ENCODE measurements at places on chromosomes 3 and 15.
A peak's percentile ranks its signal among the peaks of the same experiment; 100 is the strongest.

- no peak for DNase-seq
Measured at GRCh38 chr3:157151627-157152026, 8.3 kb downstream of the CCNL1 start.

GRCh38 chr3:129577925-129578786 lies 28.3 kb downstream of the PLXND1 start:
- peak; percentile 76 for DNase-seq

DNA sequence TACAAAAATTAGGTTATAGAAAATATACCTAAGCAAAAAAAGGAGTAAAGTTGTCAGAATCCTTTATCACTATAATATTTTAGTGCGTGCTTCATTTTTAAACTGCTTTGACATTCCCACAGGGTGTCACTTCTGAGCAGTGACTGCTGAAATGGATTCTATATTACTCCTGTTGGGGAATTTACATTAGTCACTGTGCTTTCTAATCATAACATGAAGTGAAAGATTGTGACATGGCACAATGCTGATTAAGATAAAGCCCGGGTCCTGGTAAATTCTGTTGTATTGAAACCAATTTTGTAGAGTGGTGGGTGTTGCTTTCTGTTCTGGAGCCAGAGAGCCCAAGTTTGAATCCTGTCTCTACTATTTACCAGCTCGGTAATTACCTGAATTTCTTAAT lies 36.4 kb upstream of the EHHADH start:
- no peak for DNase-seq

DNA sequence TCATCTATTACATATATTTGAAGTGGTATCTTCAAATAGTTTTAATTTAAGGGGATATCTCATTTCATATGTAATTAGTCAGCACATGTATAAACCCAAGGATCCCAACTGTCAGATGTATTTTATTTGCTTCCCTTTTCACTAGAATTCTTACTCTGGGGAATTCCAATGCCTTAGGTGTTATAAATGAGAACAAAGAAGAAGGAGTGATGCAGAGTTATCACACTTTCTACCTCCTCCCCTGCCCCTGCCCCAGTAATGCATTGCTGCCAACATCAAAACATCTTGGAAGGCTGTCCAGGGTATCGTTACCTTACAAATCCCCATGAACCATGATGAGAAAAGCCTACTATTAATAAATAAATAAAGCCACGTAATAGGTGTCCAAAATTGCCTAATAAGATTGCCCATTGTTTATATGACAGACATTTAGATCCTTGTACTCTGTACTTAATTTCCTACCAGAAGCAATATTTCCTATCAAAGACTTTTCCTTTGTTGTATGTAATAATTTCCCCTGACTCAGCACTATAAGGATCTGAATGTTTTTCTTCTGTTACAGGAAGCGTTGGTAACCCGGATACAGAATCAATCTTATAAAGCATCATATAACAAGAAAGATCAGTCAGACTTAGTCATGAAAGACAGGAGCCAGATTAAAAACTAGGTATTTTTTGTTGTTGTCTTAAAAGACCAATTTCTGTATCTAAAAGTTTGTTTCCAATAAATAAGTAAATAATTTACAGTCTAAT lies 38.8 kb downstream of the CBLB start:
- no peak for DNase-seq

- DNase-seq: no peak
Measured at GRCh38 chr15:40100123-40100946, 8.3 kb downstream of the BMF start.

DNA sequence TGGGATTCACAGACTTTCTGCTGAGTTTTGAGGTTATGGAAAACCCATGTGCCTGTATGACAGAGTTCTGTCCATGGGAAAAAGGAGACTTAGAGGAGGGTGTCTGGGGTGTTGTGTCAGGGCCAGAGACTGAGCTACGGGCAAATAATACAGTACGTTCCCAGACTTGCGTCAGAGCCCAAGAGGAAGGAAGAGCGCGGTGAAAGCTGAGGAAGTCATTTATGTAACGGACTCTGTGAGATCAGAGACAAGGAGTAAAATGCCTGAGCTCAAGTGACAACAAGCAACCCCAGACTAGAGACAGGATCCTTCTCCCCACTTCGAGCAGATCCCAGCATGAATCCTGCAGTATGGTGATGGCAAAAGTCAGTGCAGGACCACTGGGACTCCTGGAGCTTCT lies 368.6 kb upstream of the MCTP2 start:
- DNase-seq: no peak

- no peak for DNase-seq
Measured at GRCh38 chr3:8962226-8962861, 928 bp downstream of the RAD18 start.

GRCh38 chr3:113079218-113079961 lies 88.6 kb downstream of the GTPBP8 start:
- DNase-seq: peak; percentile 41

GRCh38 chr3:107999215-107999775 lies 91.5 kb downstream of the CD47 start:
- no peak for DNase-seq

GRCh38 chr15:97729270-97729669 lies 231.2 kb upstream of the ARRDC4 start:
- no peak for DNase-seq

GRCh38 chr15:85151861-85152260 lies 170.2 kb downstream of the PDE8A start:
- no peak for DNase-seq

DNA sequence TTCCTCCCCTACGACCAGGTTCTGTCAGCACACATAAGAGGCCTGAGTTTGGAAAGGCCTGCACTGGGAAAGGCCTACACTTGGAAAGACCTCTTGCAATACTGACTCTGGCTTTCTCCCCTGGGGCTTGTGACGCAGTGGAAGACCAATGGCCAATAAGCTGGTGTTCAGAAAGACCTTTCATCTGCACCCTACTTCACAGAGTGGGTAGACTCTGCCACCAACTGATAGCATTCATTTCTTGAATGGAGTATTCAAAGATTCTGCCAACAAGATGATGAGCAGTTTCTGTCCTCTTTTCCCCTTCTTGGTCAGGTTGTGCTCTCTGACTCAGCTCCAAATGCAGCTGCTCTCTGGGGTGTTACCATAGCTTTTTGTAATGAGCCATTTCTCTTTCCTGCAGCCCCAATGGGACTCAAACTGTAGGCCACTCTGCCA lies 48.8 kb downstream of the TIPARP start:
- DNase-seq: no peak

DNA sequence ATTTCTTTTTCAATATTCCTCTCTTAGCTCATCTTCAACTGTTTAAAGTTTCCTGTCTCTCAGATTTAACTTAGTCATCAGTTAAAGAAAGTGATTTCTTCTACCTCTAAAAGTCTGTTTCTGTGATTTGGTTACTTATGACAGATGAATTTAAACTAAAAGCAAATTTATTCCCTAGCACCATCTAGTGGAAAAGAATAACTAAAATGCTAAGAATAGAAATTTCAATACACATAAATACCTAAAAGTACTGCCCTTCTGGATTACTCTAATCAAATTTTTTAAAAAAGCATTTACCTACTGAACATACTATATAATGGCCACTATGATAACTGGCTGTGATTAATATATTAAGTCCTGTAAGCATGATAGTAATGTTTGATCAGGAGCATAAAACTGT lies 14.0 kb upstream of the ZCWPW2 start:
- DNase-seq: no peak

GRCh38 chr3:107523539-107524325 lies 970 bp downstream of the BBX start:
- DNase-seq: peak; percentile 58

GRCh38 chr3:16834214-16834613 lies 50.5 kb upstream of the PLCL2 start:
- no peak for DNase-seq

DNA sequence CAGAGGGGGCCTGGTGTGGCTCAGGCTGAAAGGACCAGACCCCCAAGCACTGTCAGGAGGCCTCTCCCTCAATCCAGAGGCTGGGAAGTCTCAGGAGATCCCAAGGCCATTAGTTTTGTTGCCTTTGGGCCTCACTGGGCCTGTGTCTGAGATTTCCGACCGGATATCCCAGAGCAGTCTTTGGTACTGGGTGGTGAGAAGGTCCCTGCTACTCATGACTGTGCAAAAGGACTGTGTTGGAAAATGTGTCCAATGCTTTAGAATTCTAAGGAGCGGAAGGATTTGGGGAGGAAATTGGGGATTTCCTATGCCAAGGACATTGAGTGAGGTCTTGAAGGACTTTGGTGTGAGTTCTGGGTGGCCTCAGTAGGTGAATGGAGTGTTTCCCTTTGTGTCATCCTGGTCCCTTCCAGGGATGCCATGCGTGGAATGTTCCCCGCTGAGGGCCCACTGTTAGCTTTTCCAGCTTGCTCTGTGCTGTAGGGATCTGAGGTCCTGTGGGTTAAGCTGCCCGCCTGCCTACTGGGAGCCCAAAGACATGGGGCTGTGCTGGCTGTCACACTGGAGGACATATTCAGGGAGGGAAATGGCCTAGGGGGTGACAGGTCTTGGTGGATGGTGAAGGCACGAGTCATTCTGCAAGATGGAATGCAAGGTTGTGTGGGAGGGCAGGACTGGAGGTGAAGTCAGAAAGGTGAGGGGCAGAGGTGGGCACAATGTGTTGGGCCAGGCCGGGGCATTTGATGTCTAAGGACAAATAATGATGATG lies 16.4 kb downstream of the SMAD6 start:
- no peak for DNase-seq

DNA sequence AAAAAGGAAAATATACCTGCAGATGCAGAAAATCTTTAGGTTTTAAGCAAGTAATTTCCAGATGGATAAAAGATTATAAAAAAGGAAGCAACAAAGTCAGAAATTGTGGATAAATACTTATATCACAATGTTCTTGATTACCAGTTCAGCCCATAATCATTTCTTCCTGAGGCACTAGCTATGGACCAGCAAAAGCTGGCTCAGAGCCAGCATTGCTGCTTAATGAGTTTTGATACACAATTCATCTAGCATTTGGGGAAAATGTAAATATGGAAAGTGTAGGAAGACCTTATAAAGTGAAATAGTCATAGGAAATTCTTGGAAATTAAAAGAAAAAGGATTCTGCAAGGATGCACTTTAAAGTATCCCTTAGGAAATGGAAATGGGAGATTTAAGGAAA lies 168.3 kb upstream of the GBE1 start:
- DNase-seq: no peak

DNA sequence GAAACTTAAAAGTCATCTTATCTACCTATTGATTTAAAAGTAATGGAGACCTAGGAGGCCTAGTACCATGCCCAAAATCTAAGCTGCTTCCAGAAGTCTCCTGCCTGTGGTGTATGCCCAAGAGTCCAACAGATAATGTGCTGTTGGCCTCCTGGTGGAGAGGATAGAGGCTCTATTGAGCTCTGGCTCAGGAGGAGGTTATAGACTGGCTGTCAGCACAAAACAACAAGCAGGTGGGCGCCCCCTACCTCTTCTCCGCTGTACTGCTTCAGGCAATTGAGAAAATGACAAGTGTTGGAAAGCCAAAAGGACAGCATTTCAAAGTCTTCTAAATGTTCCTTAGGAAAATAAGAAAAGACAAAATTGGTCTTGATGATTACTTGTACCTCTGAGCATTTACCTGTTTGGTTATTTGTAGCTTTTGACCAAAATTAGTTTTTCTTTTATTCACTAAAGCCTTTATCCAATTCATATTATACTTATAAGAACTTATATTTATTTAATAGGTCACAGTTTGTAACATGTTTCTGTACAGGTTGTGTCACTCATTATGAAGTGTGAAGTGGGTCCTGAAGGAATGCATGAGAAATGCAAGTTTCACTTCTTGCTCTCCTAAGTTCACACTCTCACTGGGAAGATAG lies 17.2 kb upstream of the GNB5 start:
- DNase-seq: peak; percentile 81

DNA sequence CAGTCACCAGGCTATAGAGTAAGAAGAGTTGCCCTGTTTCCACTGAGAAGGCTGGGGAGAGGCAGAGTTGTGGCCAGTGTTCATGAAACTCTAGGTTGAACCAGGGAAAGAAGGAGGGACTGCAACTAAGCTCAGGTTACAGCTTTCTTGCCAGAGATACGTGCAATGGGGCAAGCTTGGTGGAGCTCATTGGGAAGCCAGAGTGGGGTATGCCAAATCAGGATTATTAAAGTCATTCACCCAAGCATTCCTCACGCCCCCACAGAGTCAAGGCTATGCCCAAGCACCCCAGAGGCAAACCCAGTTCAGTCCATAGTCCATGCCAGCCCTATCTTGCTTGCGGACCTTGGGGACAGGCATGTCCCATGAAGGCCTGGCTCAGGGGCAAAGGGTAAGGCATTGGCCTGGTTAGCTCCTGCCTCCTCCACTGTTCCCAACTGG lies 17.6 kb downstream of the SLC6A20 start:
- DNase-seq: no peak

DNA sequence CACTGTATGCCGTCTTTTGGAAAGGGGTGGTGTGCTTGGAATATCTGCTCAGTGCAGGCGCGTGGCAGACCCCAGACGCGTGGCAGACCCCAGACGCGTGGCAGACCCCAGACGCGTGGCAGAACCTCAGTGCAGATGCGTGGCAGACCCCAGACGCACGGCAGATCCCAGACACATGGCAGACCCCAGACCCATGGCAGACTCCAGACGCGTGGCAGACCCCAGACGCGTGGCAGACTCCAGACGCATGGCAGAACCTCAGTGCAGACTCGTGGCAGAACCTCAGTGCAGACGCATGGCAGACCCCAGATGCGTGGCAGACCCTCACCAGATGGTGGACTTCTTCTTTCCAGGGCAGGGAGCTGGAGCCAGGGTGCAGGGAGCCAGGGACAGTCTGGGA lies 637 bp upstream of the MUC4 start:
- DNase-seq: no peak

DNA sequence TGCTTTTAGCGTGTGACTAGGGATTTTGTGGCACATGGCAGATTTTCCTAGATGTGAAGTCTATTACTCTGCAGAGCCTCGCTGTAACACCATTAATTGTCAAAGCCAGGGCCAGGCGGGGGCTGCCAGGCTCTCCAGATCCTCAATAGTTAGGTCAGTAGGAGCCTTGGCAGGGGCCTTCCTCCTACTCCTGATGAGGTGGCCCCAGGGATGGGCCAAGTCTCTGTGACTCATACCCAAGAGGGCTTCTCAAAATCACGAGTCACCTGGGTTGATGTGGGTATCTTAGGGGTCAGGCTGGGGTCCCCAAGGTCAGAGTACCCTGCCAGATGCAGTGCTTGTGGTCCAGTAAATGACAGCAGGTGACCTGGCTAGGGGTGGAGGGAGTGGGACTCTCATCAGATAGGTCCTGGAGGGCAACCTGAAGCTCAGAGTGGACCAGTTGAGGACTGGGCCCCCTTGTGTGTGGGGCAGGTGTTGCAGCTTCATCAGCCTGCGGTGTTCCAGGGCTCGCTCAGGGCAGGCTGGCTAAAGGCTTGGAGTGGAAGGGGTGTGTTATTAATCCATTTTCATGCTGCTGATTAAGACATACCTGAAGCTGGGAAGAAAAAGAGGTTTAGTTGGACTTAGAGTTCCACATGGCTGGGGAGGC lies 88.5 kb upstream of the MYZAP start:
- peak; percentile 33 for DNase-seq

DNA sequence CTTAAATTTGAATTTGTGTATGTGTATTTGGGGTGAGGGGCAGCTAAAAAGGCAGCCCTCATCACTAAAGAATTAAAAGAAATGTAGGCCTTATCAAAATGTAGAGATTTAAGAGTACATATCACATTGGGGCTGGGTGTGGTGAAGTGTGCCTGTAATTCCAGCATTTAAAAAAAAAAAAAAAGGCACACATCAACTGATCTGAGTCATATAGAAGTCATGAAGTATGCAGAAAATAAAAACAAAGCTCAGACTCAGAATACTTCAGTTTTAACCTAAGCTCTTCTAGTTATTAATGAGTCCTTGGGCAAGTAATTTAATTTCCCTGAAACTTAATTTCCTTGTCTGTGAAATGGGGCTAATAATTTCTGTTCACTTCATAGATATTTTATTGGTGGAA lies 31.6 kb downstream of the SLC24A1 start:
- no peak for DNase-seq

GRCh38 chr3:106058475-106058874 lies 189.7 kb upstream of the CBLB start:
- no peak for DNase-seq
